ENCODE measurements at places on chromosomes 6 and 20.

DNA sequence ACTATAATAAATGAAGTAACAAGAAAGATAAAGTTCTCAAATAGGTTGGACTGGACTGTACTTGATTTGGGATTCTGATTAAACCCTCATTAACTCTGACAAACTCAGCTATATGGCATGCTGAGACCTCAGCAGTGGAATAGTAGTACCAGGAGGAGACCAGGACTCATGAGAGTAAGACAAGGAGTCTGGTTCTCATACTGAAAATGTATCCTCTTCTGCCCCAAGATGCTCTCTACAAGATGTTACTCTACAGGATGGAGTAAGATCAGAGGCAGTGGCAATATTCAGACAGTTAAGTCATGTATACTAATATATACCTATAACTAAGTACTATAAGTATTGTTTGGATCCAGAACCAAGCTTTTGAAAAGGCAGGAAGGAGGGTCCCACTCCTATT, 31.9 kb upstream of the SYNCRIP start:
- H3K27me3 ChIP-seq: no peaks in the 10 kb centered on the region
- peaks cover 68% of the 10 kb centered on the region for H3K4me1 ChIP-seq
- H3K4me3 ChIP-seq: peak overlapping the region; percentile 3
- peaks cover 17% of the 10 kb centered on the region for H3K36me3 ChIP-seq
- DNase-seq: no peak
- H3K27ac ChIP-seq: no peak overlapping the region

- no peaks in the 10 kb centered on the region for H3K4me1 ChIP-seq
- DNase-seq: no peak
- no peaks in the 10 kb centered on the region for H3K36me3 ChIP-seq
- H3K4me3 ChIP-seq: no peak overlapping the region
- no peak overlapping the region for H3K27ac ChIP-seq
These were observed 392.2 kb upstream of the MARCKS start for GRCh38 chr6:113464960-113465359.

DNA sequence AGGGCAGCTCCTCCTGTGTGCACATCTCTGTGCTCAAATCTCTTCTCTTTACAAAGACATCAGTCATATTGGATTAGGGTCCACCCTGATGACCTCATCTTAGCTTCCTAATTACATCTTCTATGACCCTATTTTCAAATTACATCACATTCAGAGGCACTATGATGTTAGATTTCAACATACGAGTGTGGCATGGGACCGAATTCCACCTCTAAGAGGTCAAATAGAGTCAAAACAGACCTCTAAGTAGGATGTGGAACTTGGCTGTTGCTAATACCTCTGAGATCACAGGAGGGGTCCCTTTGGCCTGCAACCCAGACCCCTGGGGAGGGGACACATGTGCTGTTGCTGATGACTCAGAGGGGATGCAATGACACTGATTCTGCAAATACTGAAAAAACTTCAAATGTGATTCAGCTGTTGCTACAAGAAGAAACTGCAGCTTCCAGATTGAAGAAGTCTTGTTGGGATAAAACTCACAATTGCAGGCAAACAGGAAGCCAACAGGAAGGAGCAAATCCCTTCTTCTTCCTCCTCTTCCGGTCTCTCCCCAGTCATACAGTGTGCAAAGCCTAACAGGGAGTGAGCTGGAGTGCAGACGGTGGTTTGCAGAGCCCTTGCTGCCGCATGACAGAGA, 216.2 kb downstream of the MYLK4 start:
- H3K4me1 ChIP-seq: no peaks in the 10 kb centered on the region
- DNase-seq: no peak
- H3K36me3 ChIP-seq: no peaks in the 10 kb centered on the region
- peaks cover 21% of the 10 kb centered on the region for H3K27me3 ChIP-seq
- no peak overlapping the region for H3K27ac ChIP-seq

GRCh38 chr20:19451231-19451922, 238.9 kb downstream of the SLC24A3 start:
- DNase-seq: no peak
- H3K36me3 ChIP-seq: no peaks in the 10 kb centered on the region
- no peaks in the 10 kb centered on the region for H3K4me1 ChIP-seq
- H3K4me3 ChIP-seq: no peak overlapping the region

DNA sequence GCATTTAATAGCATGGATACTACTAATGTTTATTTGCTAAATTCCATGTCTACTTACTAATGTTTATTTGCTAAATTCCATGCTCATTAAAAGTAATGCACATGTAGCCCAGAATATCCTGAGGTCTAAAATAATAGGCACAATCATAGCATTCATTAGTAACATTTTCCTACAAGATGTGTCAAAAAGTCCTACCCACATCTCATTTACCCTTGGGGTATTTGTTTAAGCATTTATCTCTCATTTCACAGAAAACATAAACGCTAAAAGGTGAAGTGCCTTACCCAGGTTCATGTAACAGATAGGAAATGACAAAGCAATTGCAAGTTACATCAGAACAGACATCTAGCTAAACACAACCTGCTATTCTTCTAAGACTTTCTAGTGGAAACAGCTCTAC, 457.1 kb downstream of the HACE1 start:
- H3K27me3 ChIP-seq: no peaks in the 10 kb centered on the region
- H3K4me3 ChIP-seq: no peak overlapping the region
- H3K36me3 ChIP-seq: no peaks in the 10 kb centered on the region
- H3K27ac ChIP-seq: no peak overlapping the region

GRCh38 chr6:45454008-45454911, 76.5 kb upstream of the SUPT3H start:
- H3K27me3 ChIP-seq: no peaks in the 10 kb centered on the region
- no peak for DNase-seq
- no peak overlapping the region for H3K27ac ChIP-seq
- H3K4me3 ChIP-seq: no peak overlapping the region
- H3K4me1 ChIP-seq: no peaks in the 10 kb centered on the region

DNA sequence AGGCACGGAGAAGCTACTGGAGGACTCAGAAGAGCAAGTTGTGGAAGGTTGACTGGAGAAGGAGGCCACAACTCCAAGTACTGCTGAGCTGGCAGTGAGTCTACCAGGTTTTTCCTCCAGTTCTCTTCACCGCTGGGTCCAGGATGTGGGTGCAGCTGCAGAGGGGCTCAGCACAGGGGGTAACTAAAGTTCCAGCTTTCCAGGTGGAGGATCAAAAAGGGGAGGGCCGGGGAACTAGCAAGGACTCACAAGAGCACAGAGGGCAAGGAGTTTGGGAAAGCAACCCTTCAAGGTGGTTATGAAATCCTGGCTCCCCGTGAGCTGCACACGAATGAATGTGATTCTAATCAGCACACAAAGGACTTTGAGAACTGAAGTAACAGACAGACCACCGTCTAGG, 194.2 kb upstream of the GMDS start:
- DNase-seq: no peak
- H3K4me1 ChIP-seq: no peaks in the 10 kb centered on the region
- H3K4me3 ChIP-seq: no peak overlapping the region
- H3K27ac ChIP-seq: no peak overlapping the region
- peaks cover 4% of the 10 kb centered on the region for H3K27me3 ChIP-seq
- peaks cover 7% of the 10 kb centered on the region for H3K36me3 ChIP-seq

DNA sequence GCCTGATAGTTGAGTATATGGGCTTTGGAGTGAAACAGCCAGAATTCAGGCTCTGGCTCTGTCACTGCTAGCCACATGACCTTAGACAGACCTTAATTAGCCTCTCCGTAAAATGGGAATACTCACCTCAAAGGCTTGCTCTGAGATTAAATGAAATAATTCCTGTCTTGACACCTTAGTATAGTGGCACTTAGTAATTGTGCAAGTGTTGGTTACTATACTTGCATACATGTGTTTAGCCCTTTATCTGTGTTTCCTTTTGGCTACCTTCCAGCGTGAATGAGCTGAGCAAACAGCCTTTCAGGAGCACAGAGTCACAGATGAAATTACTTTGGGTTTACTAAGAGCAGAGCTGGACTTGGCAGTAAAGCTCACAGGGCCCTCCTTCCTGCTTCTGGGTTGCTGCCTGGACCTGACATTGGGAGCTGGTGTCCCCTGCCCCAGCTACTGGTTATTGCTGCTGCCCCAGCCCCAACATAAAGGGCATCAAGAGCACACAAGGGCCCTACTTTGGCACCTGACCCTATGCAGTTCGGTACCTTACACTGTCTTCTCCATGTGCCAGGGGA, 32.8 kb downstream of the CD164 start:
- no peaks in the 10 kb centered on the region for H3K36me3 ChIP-seq
- H3K27ac ChIP-seq: no peak overlapping the region
- H3K4me3 ChIP-seq: no peak overlapping the region
- H3K4me1 ChIP-seq: peaks cover 10% of the 10 kb centered on the region
- no peaks in the 10 kb centered on the region for H3K27me3 ChIP-seq

GRCh38 chr6:80478030-80478429, 371.6 kb downstream of the BCKDHB start:
- no peak overlapping the region for H3K4me3 ChIP-seq
- DNase-seq: no peak
- no peaks in the 10 kb centered on the region for H3K36me3 ChIP-seq
- no peaks in the 10 kb centered on the region for H3K4me1 ChIP-seq
- H3K27ac ChIP-seq: no peak overlapping the region
- H3K27me3 ChIP-seq: no peaks in the 10 kb centered on the region

DNA sequence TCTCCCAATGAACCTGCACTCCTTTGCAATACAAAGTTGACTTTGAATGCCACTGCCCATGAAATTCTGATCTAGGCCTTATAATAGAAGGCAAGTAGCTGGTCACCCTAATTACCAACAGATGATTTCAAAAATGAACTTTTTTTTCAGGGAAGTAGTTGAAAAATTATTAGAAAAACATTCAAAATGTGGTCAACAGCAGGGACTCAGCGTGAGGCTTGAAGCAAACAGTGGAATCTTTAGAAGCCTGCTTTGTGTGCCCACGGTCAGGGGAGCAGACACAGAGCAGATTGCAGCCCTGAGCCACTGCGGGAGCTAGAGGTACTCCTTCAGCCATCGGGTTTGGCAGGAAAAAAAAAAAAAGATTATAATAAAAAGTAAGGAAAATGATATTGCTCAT, 87.1 kb upstream of the HEY2 start:
- no peak overlapping the region for H3K4me3 ChIP-seq
- H3K27ac ChIP-seq: no peak overlapping the region
- DNase-seq: no peak
- no peaks in the 10 kb centered on the region for H3K4me1 ChIP-seq
- H3K36me3 ChIP-seq: no peaks in the 10 kb centered on the region
- peaks cover 11% of the 10 kb centered on the region for H3K27me3 ChIP-seq

GRCh38 chr6:51330971-51331370, 512.3 kb downstream of the TFAP2B start:
- no peaks in the 10 kb centered on the region for H3K36me3 ChIP-seq
- H3K4me3 ChIP-seq: no peak overlapping the region
- no peak for DNase-seq
- peaks cover 4% of the 10 kb centered on the region for H3K27me3 ChIP-seq
